Camera-type eye (tissue), 1 donor: ENCODE measurements at places on chromosomes 7 and 10. TPM values are rescaled to one million over a fixed set of nuclear protein-coding genes. Genes with fewer than 3 reads are reported as not detected.

The C10orf105 gene
- 0.11 TPM for total RNA-seq

The AKR1C4 gene
- not detected for total RNA-seq

The CAV2 gene
- total RNA-seq, result 38.8 TPM

The MLXIPL gene
- 0.82 TPM for total RNA-seq

The HOXA5 gene
- total RNA-seq, result not detected

The HMX2 gene
- not detected for total RNA-seq

The LRMDA gene
- total RNA-seq, result 14.8 TPM

The GDF2 gene
- total RNA-seq, result not detected

The CDC14C gene
- total RNA-seq, result 0.22 TPM

The IFIT1B gene
- 1.0 TPM for total RNA-seq

The PRTFDC1 gene
- total RNA-seq, result 29.0 TPM

The JCAD gene
- 58.3 TPM for total RNA-seq

The MLLT10 gene
- total RNA-seq, result 102 TPM

The RHOBTB1 gene
- 41.4 TPM for total RNA-seq

The CHST3 gene
- 28.3 TPM for total RNA-seq

The PALD1 gene
- total RNA-seq, result 11.7 TPM

The NKX2-3 gene
- total RNA-seq, result not detected

The CFTR gene
- total RNA-seq, result 2.5 TPM

The ARHGEF35 gene
- 6.2 TPM for total RNA-seq

The CRPPA gene
- 9.6 TPM for total RNA-seq

The TLX1 gene
- total RNA-seq, result not detected

The LIPF gene
- total RNA-seq, result not detected

The GAD2 gene
- 12.4 TPM for total RNA-seq

The PRDX3 gene
- 99.4 TPM for total RNA-seq

The TMEM229A gene
- total RNA-seq, result 1.9 TPM

The UCMA gene
- total RNA-seq, result not detected

The METTL27 gene
- 5.9 TPM for total RNA-seq

The MSMB gene
- total RNA-seq, result not detected

The CDHR1 gene
- 150 TPM for total RNA-seq

The DNA2 gene
- 10.2 TPM for total RNA-seq

The PPA1 gene
- total RNA-seq, result 123 TPM

The MOGAT3 gene
- total RNA-seq, result not detected

The RGS10 gene
- total RNA-seq, result 18.7 TPM

The ARHGEF5 gene
- total RNA-seq, result 6.9 TPM

The NEBL gene
- total RNA-seq, result 45.6 TPM

The DDX50 gene
- total RNA-seq, result 53.1 TPM

The SPDYE1 gene
- not detected for total RNA-seq

The SLC29A3 gene
- 7.5 TPM for total RNA-seq

The TAS2R3 gene
- 4.2 TPM for total RNA-seq

The ZNF783 gene
- 18.6 TPM for total RNA-seq

The MRLN gene
- 23.1 TPM for total RNA-seq

The SUMF2 gene
- total RNA-seq, result 68.6 TPM

The ZNF853 gene
- 20.7 TPM for total RNA-seq

The FAM221A gene
- total RNA-seq, result 21.3 TPM

The VAX1 gene
- total RNA-seq, result 0.33 TPM

The TMEM213 gene
- not detected for total RNA-seq

The ZNF425 gene
- total RNA-seq, result 6.7 TPM

The UBTD1 gene
- 5.5 TPM for total RNA-seq
